ENCODE measurements at places on chromosomes 6 and 20. TPM values are rescaled to one million over a fixed set of nuclear protein-coding genes. Genes with fewer than 3 reads are reported as not detected.

PFDN4 gene
- total RNA-seq: 149 TPM

- no peak for DNase-seq
Measured at GRCh38 chr6:52741872-52742271, 21.4 kb downstream of the GSTA2 start.

DNA sequence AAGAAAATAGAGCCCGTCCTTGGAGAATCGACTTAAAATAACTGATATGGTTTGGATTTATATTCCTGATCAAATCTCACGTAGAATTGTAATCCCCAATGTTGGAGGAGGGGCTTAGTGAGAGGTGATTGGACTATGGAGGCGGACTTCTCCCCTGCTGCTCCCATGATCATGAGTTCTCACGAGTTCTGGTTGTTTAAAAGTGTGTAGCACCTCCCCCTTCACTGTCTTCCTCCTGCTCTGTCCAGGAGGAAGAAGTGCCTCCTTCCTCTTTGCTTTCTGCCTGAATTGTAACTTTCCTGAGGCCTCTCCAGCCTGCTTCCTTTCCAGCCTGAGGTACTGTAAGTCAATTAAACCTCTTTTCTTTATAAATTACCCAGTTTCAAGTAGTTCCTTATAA is 529.2 kb downstream of the HAO1 start:
- peak; percentile 86 for DNase-seq

- DNase-seq: no peak
Measured at GRCh38 chr20:11266571-11266970, 592.8 kb upstream of the JAG1 start.

- no peak for DNase-seq
Measured at GRCh38 chr20:18401305-18401704, 65.5 kb downstream of the DZANK1 start.

DNA sequence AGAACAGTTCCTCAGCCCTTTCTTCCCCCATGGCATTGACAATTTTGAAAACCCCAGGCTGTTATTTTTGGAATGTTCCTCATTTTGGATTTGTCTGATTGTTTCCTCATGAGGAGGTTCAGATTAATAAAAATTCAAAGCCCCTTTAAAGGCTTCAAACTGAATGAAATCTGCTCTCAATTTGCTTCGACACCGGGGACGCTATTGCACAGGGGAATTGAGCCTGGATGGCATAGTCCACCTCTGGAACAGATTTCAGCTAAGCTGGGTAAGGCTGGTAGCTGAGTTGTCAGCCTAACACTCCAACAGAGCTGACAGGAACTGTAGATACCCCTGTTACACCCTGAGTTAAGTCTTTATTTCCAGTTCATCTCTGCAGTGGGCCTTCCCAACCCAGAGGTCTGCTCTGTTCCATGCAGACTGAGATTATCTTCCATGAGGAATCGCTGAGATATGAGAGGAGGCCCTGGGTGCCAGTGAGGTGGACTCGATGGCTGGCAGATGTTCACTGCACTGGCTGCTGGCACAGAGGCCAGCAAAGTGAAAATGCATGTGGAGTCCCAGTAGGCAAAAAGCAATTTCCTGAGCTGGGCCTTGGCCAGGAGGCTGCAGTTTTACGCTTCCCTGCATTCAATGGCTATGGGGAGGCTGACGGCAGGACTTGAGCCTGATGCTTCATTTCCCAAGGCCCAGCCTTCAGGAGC is 73.3 kb upstream of the PAX1 start:
- DNase-seq: no peak

DNAH8 gene
- total RNA-seq: not detected

DNA sequence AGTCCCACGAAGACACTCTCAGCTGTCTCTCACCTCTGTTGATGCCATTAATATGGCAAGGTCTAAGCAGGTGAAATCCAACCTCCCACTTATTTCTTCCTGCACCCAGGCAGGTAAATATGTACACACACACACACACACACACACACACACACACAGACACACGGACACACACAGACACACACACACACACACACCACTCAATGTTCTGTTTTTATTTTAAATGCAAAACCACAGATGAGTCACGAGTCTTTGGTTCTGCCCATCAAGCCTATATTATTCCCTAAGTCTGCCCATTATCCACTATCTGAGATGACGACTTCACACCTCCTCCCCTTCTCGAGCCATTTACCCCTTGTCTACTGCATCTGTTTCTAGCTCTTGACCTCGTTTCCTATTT is 344.7 kb downstream of the CDH26 start:
- DNase-seq: no peak

DNA sequence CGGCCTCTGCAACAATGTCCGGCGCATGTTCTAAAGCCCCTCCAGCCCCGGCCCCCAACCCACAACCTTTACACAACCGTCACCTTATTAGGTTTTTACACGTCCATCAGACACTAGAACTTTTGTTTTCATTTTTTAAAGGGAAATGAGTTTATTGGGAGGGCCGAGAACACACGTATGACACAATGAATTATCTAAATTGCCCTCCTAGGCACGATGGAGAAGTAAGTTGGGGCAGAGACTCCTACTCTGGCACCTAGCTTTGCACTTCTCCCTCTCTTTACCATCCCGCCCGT is 1.2 kb upstream of the DLL1 start:
- no peak for DNase-seq

EPPIN gene
- not detected for total RNA-seq

DCDC2 gene
- total RNA-seq: 1.9 TPM

DNA sequence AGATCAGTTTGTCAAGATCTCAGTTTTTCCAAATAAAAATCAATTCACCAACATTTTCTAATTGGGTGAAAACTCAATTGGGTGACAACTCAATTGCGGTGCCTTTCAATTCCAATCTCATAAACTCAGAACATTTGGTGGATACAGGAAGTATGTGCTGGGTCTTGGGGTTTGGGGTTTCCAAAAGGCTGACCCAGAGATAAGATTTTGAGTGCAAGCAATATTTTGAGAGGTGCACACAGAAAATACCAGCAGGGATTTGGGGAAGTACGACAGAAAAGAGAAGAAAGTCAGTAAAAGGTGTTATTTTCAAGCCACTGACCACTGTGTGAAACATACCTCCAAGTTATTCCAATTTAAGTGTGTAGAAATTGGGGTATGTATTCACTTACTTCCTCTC is 258.0 kb downstream of the PHACTR1 start:
- no peak for DNase-seq

FLRT3 gene
- 1.0 TPM for total RNA-seq

GRCh38 chr6:107846262-107846795 is 22.2 kb upstream of the SCML4 start:
- DNase-seq: no peak

DNA sequence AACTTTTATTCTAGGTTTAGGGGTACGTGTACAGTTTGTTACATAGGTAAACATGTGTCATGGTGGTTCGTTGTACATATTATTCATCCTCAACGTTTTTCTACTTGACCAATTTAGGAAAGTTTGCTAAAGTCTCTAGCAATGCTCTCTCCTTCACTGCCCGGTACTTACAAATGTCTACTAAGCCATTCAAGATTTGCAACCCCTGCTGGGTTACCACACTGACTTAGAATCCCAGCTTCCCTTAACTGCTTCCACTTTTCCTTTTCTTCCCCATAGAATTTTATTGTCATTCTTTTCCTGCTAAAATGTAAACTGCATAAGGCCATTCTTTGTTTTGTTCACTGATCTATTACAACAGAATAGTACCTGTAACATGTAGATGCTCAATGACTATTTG is 97.4 kb downstream of the SMPDL3A start:
- no peak for DNase-seq

HAO1 gene
- total RNA-seq: not detected

DNA sequence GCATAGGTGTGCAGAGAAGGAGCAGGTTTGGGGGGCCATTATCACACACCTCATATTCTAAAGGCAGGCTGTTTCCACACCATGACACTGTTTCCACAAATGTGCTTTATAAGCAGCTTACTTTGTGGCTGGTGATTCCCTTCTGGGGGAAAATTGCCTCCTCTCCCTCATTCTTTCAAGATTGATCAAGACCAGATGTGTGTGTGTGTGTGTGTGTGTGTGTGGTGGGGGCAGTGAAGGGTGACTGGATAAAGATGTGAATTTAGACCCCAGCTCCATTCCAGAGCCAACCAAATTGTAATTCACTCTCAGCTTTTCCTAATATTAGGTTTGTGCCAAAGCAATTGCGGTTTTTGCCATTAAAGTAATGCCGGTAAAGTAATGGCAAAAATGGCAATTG is 45.6 kb downstream of the EDN3 start:
- DNase-seq: no peak

DNA sequence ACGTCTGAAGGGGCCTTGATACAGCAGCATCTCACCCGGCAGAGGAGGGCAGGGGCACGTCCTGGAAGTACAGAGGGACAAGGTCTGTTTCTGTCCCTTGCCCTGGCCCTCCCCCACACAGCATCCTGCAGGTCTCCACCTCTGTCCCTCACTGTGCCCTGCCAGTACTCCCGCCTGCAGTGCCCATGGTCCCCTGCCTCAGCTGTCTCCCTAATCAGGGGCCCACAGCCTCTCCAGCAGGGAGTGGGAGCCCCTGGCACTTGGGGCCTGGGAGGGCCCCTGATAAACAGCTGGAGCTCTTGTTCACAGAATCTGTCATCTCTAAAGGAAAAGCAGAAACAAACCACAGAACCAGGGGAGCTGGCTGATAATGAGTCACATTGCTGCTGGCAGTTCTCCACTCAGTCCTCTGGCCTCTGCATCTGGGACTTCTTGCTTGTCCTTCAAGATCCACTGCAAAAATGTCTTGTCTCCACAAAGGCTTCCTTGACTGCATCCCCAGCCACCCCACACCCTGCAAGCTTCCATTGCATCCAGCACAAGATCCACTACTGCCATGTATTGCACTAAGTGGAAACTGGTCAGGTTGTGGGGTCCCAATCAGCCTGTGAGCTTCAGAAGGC is 33.2 kb upstream of the TAF8 start:
- peak; percentile 54 for DNase-seq

NKX2-4 gene
- total RNA-seq: 1.8 TPM

ADGRG6 gene
- 134 TPM for total RNA-seq

GRCh38 chr20:4130404-4131189 is 115.2 kb upstream of the RNF24 start:
- peak; percentile 28 for DNase-seq

GNAS-AS1 gene
- total RNA-seq: 0.90 TPM

CD93 gene
- total RNA-seq: not detected

DNA sequence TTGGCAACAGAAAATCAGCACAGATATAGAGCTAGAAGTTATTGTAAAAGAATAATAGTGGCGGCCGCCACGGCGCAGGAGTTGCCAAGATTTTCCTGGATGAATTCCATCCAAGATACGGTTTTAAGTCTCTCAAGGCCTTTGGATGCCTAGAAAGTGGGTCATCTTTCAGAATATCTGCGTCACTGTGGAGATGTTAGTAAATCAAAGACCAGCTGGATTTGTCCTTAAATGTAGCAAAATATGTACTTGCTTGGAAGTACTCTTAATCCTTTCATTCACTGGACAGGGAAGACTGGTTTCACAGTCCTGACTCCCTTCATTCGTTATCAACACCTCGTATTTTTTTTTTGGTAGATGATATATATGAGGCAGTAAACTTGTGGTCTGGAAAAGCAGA is 83.0 kb downstream of the SLC22A3 start:
- DNase-seq: no peak

SLC17A2 gene
- not detected for total RNA-seq

- DNase-seq: no peak
Measured at GRCh38 chr6:44222486-44223318, 693 bp upstream of the SLC29A1 start.

LAMA4 gene
- 54.9 TPM for total RNA-seq
